Endothelial cell (in vitro differentiated cells): ENCODE measurements at places on chromosomes 2 and 18.

DNA sequence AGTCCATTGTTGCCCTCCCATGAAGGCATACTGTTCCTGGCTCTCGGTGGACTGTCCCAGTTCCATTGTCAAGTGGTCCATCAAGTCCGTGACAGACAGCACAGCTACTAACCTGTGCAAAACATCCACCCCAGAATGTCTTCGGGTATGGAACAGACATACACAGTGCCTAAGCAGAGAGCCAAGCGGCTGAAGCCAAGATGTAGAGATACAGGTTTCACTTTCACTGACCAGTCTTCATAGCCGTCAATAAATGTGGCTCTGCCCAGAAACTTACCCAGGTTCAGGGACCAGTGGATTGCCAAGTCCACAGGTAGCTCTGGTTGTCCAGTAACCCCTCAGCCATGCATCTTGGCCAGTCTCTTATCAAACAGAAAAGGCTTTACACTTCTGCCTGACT, 10.7 kb upstream of the PAPOLG start:
- no peak for DNase-seq

DNA sequence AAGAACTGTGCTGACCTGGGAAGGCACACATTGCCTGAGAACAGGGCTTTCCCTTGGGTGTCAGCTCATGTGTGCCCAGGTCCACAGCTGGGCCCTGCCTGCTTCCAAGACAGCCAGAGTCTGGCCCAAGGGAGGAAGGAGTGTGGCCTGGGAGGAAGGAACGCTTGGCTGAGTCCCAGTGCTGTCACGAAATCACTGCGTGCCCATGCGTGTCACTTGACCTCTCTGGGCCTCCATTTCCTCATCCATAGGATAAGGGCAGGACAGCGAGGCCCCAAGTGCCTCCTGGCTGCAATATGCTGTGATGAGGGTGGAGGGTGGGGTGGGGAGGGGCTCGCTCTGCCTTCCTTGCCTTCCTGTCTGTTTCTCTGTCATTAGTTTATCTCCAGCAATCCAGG, 642 bp upstream of the KCNK3 start:
- DNase-seq, result no peak

- DNase-seq, result no peak
These were observed 275.0 kb upstream of the NXPH2 start for GRCh38 chr2:139055202-139055601.

DNA sequence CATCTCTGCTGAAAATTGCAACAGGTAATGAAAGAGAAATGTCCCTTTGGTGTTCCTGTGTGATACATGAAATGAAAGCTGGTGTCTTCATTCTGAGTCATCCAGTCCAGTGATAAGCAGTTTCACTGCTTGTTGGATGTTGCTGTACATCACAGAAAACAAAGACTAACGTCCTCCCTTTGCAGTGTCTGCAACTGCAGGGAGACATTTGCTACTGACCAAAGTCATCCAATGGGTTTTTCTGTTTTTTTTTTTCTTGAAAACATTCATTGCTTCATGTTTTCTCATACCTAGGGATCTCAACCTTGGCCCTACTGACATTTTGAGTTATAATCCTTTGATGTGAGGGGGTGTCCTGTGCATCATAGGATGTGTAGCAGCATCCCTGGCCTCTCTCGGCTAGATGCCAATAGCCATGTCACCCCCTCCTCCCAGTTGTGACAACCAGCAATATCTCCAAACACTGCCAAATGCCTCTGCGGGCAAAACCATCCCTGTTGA, 63.6 kb upstream of the FZD5 start:
- no peak for DNase-seq

DNA sequence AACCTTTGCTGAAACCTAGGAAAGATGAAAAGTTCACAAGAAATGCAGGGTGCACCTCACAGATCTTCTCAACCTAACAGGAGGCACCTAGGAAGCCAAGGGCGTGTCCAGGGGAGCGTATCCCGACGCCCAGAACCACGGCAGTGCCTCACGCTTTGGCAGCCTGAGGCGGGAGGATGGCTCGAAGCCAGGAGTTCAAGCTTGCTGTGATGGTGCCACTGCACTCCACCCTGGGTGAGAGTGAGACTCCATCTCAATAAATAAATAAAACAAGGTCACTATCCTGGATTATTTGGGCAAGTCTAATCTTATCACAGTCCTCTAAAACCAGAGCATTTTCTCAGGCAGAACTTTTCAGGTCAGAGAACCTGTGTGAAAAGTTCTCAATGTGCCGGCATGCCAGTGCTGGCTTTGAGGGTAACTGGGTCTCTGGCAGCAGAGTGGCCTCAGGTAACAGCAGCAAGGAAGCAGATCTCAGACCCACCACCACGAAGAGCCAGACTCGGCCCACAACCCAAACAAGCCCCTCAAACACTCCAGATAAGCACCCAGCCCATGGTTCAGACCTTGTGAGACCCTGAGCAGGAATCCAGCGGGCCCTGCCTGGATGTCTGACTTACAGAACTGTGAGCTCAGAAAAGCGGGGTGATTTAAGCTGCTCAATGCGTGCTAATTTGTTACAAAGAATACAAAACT, 11.7 kb downstream of the HSBP1L1 start:
- no peak for DNase-seq

- no peak for DNase-seq
These were observed 673.8 kb downstream of the ARHGAP15 start for GRCh38 chr2:143802871-143803650.

- no peak for DNase-seq
These were observed 109.9 kb downstream of the TGFA start for GRCh38 chr2:70443726-70444125.

- no peak for DNase-seq
These were observed 361.7 kb downstream of the TMEM182 start for GRCh38 chr2:103123516-103123915.

- DNase-seq, result no peak
These were observed 80.3 kb downstream of the FMNL2 start for GRCh38 chr2:152415231-152415642.

GRCh38 chr2:127041259-127041970, 65.5 kb downstream of the BIN1 start:
- DNase-seq, result no peak

GRCh38 chr2:59630789-59631188, 922.7 kb downstream of the BCL11A start:
- no peak for DNase-seq

DNA sequence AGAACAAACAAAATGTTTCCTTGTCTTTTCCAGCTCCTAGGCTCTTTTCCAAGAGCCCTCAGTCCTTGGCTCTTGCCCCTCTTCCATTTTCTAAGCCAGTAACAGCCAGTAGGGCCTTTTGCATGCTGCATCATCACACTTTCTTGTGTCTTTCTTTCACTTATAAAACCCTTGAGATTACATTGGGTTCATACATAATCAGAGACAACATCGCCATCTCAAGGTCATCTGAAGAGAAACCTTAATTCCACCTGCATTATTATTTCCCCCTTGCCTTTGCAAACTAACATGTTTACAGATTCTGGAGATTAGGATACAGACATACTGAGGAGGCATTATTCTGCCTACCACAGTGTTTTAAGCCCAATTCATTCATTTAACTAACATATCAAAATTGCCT, 697.3 kb downstream of the TRIB2 start:
- DNase-seq, result no peak
